NCI-H774 (cell line): ENCODE measurements at places on chromosomes 12 and 14.

DNA sequence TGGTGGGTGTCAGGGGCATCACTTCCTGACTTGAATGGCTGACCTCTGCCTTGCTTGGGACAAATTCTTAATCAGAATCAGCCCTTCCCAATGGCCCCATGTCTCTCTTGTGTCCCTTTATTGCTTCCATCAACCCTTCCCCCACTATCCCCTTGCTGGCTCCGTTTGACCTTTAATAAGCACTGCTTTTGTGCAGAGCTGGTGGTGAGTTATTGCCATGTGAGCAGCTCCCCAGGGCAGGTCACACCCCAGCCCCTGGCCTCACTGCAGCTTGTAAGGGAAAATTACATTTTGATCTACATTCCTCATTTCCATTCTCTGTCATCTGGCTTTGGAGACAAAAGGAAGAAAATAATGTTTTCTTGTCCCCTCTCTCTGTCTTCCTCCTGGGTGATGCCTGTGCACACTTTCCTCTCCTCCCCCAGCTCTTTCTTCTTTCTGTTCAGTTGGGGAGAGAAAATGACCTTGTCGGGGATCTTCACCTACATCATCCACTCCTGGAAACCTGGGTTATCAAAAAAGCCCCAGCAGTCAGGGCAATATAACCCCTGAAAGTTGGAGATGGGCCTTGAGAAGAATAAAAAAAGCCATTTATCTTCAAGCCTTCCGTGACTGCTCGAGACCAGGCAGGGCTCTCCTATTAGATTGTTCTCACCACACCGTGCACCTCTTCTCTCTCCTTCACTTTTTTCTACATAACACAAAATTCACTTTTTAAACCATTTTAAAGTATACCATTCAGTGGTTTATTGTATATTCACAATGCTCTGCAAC lies 100.4 kb upstream of the SRRM4 start:
- DNase-seq = no peak

DNA sequence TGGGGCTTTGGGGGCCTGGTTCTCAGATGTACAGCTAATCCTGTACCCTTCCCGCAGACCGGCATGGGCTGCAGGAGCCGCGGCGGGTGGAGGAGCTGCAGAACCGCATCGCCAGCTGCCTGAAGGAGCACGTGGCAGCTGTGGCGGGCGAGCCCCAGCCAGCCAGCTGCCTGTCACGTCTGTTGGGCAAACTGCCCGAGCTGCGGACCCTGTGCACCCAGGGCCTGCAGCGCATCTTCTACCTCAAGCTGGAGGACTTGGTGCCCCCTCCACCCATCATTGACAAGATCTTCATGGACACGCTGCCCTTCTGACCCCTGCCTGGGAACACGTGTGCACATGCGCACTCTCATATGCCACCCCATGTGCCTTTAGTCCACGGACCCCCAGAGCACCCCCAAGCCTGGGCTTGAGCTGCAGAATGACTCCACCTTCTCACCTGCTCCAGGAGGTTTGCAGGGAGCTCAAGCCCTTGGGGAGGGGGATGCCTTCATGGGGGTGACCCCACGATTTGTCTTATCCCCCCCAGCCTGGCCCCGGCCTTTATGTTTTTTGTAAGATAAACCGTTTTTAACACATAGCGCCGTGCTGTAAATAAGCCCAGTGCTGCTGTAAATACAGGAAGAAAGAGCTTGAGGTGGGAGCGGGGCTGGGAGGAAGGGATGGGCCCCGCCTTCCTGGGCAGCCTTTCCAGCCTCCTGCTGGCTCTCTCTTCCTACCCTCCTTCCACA lies 7.6 kb downstream of the NR4A1 start:
- DNase-seq = no peak

DNA sequence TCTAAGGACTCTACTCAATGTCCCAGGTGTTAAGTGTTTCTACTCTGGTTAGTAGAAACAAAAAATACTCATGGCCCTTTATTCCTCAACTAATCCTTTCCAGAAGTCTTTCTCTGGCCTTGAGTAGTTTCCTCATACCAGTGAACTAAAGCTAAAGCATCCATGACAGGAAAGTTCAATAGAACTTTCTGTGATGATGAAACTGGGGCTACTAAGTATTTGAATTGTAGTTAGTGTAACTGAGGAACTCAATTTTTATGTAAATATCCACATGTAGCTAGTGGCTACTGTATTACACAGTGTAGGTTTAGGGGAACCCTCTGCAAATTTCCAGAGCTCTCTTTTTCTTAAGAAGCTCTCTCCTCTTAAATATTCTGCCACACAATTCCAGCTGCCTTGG lies 63.7 kb downstream of the R3HDM2 start:
- no peak for DNase-seq

- no peak for DNase-seq
These were observed 24.5 kb upstream of the TSPAN11 start for GRCh38 chr12:30902001-30902400.

- DNase-seq = no peak
These were observed 187.7 kb upstream of the LHX5 start for GRCh38 chr12:113659416-113659815.

DNA sequence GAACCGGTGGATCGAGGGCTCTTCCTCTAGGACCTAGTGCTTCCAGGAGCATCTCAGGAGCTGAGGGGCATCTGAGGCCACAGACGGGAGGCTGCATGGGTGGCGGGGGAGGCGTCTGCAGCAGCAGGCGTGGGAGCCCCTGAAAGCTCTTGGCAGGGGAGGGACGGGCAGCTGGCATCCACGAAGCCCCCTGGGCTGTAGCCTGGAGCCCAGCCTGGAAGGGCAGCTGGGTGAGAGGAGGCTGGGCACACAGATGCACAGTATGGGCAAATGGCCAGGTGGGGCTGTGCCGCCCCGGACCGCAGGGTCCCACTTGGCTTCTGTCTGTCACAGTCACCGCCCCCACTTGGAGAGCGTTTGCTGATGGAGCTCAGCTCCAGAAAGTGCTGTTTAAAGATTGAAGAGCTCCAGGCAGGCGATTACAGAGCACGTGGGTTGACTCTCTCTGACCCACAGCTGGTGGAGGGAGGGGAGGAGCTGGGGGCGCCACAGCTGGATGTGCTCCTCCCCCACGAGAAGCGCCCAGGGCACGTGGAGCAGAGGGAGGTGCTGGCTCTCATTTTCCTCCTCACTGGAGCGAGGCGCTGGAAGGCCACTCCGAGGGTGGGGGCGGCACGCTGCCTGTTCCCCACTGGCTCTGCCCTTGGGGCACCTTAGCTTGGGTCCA lies 155.0 kb upstream of the C14orf180 start:
- DNase-seq = no peak

DNA sequence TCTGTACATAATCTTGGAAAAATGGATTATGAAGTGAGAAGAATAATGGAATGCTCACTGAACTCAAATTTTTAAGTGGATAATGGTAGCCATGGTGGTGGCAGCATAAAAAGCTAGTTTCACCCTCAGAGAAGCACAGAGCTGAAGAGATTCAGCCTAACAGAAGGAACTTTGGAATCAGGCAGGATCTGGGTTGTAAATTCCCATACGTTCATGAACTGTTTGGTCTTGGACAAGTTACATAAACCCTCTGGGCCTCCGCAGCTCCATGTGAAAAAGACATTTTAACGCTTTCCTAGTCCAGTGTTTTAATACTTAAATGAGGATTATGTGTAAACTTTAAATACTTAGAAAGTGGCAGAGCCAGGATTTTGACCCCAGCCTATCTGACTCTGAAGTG lies 26.6 kb downstream of the JKAMP start:
- DNase-seq = no peak

GRCh38 chr12:103672401-103673119 lies 85.5 kb downstream of the STAB2 start:
- DNase-seq = no peak

DNA sequence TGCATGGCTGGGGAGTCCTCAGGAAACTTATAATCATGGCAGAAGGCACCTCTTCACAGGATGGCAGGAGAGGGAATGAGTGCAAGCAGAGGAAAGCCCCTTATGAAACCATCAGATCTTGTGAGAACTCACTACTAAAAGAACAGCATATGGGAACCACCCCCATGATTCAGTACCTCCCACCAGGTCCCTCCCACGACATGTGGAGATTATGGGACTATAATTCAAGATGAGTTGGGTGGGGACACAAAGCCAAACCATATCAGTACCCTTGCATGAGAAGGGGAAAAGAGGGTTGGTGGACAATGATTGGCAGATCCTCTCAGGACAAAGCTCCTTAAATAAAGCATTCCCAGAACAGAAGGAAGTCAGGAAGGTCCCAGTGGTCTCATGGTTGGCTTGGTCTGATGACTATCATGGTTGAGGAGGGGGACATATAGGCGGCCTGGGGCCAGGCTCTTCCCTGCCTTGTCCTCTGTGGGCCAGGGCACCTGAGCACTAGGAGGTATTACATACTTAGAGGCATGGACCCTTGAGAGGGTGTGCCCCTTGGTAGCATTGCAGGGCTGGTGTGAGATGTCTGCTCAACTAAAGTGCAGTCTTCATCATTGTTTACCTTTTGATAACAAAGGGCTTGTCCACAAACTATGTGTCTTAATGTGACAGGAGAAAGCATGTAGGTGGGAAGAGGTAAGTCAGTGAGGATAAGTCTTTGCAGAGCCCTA lies 22.2 kb downstream of the HSD17B6 start:
- DNase-seq = no peak

DNA sequence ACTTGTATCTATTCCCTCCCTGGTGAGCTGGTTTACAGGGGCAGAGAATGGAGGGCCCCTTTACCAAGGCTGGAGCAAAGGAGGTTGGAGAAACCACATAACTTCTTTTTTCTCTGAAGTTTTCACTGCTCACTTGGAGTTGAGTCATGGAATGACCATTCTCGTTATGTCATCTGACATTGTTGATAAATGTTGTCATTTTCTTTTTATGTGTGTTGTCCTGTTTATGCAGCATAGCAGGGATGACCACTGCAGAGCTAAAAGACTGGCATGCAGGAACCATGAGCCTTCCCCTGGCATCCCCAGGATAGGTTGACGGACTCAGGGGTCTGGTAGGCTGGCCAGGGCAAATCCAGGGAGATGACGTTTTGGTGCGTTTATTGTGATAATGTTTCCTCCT lies 256.8 kb upstream of the DDHD1 start:
- DNase-seq = no peak

GRCh38 chr12:103801709-103802585 lies 39.1 kb downstream of the NT5DC3 start:
- DNase-seq = no peak

- DNase-seq = peak; percentile 22
These were observed 52.7 kb downstream of the CCDC85C start for GRCh38 chr14:99551034-99551922.

GRCh38 chr12:100337727-100338126 lies 19.1 kb upstream of the SLC17A8 start:
- DNase-seq = peak; percentile 40

DNA sequence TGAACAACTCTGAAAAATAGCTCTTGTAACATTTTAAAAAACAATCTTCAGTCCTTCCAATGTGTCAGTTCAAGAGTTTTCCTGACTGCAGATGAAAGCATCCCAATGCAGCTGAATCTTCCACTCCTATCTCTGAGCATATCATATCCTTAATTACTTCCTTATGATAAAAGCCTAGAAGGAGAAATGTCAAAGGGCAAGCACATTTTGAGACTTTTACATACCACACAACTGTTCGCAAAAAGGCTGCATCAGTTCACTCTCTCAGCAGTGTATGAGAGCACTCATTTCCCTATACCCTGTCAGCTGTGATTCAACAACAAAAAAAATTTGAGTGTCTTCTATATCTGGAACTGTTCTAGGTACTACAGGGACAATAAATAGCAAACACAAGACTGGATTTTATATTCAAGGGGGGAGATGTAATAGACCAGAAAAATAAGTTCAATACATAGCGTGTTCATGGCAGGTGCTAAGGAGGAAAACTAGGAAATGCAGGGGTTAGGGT lies 66.1 kb downstream of the ACADS start:
- DNase-seq = no peak
